ENCODE measurements at places on chromosomes 1 and 21.

DNA sequence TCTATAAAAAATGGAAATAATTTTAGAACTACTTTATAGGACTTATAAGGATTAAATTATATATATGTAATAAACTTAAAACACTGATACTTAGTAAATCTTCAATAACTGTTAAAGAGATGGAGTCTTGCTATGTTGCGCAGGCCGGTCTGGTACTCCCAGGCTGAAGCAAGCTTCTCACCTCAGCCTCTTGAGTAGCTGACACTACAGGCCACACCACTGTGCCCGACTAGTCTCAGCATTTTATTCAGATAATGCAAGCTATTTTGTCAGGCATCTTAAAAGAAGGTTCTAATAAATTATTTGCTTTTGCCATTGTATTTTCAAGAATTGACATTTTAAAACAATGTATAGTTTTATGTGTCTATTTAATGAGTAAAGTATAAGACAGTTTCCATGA lies 20.8 kb downstream of the CNST start:
- no peak for DNase-seq

DNA sequence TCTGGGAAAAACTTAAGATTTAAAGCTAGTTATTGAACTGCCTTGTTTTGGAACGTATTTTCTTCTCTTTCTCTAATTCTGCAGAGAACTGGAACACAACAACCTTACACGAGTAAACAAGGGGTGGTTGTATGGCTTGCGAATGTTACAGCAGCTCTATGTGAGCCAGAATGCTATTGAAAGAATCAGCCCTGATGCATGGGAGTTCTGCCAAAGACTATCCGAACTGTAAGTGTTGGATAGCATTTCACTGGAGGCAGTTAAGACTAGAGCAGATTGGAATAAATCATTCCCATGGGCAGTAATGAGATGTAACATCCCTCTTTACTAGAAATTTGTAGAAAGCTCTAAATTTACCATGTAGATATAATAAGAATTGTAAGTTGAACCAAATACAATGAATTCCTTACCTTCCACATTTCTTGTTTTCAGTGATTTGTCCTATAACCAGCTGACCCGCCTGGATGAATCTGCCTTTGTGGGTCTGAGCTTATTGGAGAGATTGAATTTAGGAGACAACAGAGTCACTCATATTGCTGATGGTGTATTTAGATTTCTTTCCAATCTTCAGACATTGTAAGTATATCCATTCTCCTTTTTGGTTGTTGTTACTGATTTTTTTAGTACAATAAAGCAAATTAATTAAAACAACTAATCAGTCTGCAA lies 22.9 kb downstream of the LRIG2 start:
- DNase-seq, result no peak

- no peak for DNase-seq
Measured at GRCh38 chr1:9916452-9916851, 6.4 kb upstream of the CTNNBIP1 start.

GRCh38 chr1:160222546-160222945 lies 17.4 kb downstream of the PEA15 start:
- DNase-seq, result no peak

DNA sequence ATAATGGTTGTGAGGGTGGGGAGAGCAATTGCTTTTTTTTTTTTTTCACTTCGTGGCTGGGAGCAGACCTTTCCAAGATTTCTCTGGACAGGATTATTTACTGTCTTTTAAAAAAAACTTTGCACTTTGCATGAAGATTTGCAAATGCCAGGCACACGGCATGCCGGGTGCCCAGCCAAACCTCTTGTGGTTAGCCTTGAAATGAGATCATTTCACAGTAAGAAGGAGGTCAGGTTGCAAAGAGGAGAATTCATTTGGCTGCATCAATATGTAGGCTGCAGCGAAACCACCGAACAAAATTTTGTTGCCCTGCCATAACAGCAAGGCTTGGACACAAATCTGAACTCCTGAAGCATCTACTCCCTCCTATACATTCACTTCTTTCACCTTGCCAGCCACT lies 36.5 kb upstream of the KCND3 start:
- DNase-seq, result no peak

All from stimulated activated naive B cell treated with anti-CD40 and anti-IgM and Interleukin-4, amounts not matched to agents 10 μg/mL and 1 μg/mL and 100 μg/mL, for 72 hours (primary cell).